Ascending aorta (tissue), 2 donors: ENCODE measurements at places on chromosomes 4 and X. TPM values are rescaled to one million over a fixed set of nuclear protein-coding genes. Genes with fewer than 3 reads are reported as not detected.

- DNase-seq, result peak; percentile 52
Observed at GRCh38 chr4:6198768-6199421, 1.5 kb downstream of the JAKMIP1 start.

- no peak for DNase-seq
Observed at GRCh38 chr4:61143461-61143860, 56.7 kb upstream of the ADGRL3 start.

DNA sequence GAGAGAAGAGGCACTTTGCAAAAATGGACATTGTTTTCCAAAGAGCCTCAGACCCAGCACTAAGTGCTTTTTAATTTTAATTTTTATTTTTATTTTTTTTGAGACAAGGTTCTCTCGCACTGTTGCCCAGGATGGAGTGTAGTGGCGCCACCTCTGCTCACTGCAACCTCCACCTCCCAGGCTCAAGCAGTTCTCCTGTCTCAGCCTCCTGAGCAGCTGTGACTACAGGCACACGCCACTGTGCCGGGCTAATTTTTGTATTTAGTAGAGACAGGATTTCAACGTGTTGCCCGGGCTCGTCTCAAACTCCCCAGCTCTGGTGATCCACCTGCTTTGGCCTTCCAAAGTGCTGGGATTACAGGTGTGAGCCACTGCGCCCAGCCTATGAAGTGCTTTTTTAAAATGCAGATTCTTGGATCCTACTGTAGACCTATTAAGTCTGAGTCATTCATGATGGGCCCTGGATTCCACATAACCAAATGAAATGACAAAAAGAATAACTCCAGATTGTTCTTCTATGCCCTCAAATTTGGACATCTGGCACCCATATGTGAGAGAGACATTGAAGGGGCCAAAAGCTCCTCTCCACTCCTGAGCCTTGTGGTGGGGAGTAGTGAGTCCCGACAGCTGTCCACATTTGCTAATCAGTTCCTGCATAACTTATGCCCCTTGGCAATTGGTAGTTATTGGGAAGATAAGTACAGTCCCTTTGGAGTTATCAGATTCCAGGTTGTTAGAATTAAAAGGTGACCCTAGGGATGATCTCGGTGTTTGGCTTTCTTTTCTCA lies 3.6 kb downstream of the NOCT start:
- DNase-seq, result no peak

DNA sequence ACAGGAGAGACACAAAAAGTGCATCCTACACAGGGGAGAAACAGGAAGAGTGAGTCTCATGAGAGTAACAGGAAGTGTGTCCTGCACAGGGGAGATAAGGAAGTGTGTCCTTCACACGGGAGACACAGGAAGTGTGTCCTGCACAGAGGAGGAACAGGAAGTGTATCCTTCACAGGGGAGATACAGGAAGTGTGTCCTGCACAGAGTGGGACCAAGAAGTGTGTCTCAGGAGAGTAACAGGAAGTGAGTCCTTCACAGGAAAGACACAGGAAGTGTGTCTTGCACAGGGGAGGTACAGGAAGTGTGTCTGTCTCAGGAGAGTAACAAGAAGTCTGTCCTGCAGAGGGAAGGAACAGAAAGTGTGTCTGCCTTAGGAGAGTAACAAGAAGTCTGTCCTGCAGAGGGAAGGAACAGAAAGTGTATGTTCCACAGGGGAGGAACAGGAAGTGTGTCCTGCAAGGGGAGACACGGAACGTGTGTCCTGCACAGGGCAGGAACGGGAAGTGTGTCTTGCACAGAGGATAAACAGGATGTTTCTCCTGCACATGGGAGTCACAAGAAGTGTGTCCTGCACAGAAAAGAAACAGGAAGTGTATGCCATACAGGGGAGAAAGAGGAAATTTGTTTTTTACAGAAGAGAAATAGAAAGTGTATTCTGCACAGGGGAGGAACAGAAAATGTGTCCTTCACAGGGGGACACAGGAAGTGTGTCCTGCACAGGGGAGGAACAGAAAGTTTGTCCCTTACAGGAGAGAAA lies 102.0 kb downstream of the ARSF start:
- no peak for DNase-seq

FRMD7 gene
- not detected for total RNA-seq

GAGE12J gene
- not detected for total RNA-seq
